ENCODE measurements at places on chromosomes 3 and 15.

DNA sequence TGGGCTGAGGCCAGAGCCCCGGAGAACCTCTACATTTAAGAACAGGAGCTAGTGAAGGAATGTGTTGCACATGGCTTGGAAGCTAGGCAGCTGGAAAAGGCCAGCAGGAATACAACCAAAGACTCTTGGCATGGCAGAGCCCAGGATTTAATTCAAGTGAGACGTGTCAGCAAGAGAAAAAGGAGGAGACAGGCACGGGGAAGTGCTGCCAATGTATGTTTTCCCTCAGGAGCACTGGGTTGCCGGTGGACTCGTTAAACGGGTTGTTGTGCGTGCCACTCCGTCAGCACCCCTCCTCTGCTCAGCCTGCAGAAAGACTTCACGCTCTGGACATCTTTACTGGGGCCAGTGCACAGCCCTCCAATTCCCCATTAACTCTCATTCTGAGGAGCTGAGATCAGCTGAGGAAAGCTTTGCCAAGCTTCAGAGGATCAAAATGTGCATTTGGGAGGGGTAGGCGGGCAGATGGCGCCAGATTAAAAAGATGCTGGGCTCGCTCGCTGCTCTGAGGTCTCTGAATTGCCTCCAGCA is 103.7 kb downstream of the PDZRN3 start:
- DNase-seq = no peak

DNA sequence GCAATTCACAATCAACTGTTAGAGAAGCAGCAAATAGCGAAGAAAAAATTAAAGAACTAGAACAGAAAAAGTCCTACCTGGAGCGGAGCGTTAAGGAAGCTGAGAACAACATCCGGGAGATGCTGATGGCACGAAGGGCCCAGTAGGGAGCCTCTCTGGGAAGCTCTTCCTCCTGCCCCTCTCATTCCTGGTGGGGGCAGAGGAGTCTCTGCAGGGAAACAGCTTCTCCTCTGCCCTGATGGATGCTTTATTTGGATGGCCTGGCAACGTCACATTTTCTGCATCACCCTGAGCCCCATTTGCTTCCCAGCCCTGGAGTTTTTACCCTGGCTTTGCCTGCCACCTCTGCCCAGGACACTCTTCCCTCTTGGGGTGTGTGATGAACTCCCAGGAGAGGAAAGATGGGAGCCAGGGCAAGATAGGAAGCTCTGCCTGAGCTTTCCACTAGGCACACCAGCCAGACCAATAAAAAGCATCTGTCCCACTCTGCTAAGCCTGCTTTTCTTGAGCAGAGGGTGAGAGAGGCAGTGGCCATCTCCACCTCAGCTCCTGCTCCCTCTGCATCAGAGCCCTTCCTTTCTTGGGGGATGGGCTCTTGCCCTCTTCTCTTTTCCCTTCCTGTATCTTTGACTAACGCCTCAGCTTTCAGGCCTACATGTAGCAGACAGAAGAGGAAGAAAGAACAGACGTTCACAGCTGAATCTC is 39.4 kb downstream of the PPARG start:
- no peak for DNase-seq

GRCh38 chr3:29285471-29286071 is 4.7 kb downstream of the RBMS3 start:
- no peak for DNase-seq

GRCh38 chr3:139772539-139773500 is 95.0 kb upstream of the NMNAT3 start:
- no peak for DNase-seq

GRCh38 chr15:61115679-61116078 is 113.4 kb downstream of the RORA start:
- no peak for DNase-seq

- DNase-seq = no peak
Measured at GRCh38 chr15:56176996-56177395, 66.7 kb downstream of the RFX7 start.

- no peak for DNase-seq
Measured at GRCh38 chr15:95644100-95644875, 686.2 kb upstream of the NR2F2 start.

GRCh38 chr15:38300395-38300794 is 47.8 kb downstream of the SPRED1 start:
- no peak for DNase-seq

GRCh38 chr3:186525369-186526255 is 18.6 kb downstream of the CRYGS start:
- DNase-seq = no peak

DNA sequence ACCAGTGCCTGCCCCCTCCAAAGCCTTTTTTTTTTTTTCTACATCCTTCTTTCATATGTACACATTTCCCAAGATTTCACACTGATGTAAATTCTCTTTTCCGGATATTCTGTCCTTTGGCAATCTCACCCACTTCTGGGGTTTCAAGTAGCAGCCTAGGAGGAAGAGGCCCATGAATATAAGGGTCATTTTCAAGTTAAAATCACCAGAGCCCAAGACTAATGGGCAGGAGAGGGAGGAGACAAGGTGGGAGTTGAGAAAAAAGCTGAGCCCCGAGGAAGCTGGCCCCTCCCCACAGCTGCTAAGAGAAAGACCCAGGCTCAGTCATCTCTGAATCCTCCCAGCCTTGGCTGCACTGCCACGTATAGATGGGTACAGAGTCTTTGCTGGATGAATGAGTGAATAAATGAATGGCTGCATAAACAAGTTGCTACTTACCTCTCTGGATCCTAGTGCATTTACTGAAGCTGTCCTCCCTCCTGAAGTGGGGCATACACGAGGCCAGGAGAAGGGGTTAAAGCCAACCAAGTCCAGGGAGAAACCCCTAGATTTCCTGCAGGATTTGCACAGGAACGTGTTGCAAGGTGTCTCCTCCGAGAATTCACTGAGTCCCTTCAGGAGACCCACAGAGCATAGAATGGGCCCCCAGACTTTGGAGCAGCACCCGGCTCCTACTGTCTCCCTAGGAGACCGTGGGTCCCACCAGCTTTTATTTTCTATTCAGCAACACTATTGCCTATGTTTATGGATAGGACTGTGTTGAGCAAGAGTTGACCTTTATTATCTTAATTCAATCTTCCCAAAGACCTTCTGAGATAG is 100.8 kb upstream of the LIPC start:
- no peak for DNase-seq

DNA sequence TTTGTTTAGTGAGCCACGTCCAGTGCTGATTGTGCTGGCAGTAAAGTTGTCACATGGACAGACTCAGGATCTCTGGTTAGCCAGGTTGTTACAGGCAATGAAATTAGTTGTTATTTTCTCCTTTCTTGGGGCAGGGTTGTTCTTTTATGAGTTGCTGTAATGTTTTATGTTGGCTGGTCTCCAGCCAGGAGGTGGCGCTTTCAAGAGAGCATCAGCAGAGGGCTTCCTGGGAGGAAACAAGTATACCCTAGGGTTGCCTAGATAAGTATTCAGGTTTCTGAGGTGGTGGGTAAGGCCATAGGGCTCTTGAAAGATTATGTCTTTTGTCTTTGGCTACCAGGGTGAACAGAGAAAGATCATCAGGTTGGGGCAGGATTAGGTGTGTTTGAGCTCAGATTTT is 14.5 kb upstream of the CFAP20DC start:
- no peak for DNase-seq

DNA sequence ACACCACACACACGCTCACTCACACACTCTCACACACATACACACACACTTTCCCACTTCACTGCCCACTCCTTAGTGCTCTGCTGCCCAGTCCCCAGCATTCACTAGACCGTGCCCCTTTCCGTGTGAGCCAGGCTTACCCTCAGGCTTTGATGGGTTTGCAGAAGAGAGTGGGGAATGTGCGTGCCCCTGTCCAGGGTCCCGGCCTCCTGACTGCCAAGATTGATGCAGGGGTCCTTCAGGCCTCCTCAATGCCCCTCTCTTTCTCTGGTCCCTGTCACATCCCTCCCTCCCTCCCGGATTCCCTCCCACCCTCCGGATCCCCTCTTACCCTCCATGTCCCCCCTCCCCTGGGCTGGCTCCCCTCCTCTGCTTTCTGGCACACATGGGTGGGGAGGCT is 27.9 kb upstream of the KIF23 start:
- DNase-seq = no peak

- DNase-seq = no peak
Measured at GRCh38 chr3:53718462-53718861, 127.8 kb downstream of the CHDH start.

DNA sequence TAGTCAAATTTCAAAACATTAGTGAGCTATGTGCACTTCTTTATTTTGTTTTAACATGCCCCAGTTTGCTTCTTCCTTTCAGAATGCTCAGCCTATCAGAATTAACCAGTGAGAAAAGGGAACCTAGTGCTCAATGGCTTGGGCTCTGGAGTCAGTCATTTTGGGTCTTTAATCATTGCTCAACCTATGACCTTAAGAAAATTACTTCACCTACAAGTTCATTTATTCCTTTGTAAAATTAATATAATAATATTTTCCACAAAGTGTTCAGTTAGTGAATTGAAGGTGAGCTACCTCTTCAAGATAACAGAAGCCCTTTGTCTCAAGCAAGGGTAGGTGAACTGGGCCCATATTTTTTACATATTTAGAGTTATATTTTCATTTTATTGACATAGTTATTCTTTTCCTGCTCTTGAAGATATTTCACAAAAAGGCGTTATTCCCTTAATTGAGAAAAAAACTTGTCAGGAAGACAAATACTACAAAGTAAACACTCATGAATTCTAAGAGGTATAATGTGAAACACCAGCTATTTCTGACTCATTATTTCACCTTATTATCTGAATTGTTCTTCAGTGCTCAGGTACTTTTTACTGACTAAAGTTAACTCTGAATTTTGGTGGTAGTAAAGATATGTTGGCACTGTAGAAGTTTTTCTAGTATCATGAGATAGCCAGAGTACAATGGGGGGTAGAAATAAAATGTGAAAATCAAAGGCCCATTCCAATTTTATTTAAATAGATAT is 415.5 kb downstream of the NAALADL2 start:
- peak; percentile 91 for DNase-seq

DNA sequence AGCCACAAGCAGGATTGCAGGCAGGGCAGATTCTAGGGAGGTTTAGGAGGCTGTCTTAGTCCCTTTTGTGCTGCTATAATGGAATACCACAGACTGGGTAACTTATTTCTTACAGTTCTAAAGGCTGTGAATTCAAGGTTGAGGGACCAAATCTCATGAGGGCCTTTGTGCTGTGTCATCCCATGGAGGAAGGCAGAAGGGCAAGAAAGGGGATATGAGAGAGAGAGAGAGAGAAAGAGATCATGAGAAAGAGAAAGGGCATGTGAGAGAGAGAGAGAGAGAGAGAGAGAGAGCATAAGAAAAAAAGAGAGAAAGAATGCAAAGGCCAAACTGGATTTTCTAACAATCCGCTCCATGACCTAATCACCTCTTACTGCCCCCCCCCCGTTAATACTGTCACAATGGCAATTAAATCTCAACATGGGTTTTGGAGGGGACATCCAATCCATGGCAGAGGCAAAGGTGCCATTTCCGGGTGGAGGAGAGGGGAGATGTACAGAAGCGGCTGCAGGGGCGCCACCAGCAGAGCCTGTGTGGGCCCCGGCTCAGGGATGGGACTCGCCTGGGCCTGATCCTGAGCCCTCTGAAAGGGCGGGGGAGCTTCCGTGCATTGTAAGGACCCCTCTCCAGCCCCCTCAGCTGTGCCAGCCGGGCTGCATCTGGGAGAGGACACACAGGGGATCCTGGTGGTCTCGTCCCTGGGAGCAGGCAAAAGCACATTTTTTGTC is 20.5 kb downstream of the MRPS11 start:
- DNase-seq = no peak

DNA sequence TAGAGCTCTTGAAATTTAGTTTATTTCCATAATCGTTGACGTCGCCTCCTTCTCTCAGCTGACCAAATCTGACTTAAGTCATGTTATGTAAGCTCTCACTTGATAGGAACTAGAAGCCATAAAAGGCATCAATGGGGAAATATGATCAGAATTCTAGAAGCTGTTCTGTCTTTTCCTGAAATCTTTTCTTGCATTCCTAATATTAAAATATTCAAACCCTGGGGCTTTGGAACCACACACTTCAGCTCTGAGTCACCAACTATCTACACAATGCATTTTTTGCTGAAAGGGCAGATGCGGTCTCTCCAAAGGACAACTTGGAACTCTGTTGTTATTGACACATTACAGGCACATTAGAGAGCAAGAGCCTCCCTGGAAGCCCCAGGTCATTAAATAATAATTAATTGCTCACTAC is 91.3 kb downstream of the LARS2 start:
- DNase-seq = no peak

DNA sequence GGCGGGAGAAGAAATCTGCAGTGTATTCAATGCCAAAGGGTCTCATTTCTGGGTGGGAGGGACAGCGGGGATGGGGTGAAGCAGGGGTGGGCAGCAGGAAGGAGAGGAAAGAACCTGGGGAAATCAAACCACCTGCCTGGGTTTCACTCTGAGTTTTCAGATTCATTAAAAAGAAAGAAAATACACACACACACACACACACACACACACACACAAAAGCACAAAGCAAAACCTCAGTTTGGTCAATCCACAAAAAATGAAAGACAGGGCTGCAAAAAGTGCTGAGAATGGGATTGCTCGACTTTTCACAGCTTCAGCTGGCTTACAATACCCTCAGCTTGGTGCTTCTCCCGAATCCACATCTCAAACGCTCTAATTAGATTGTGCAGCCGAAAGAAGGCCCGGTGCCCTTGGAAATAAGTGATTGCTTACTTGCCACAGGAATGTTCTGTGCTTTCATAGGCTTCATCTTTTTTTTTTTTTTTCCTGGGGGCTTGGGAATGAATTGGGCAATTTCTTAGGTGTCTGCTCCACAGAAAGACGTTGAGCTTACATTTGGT is 370.5 kb downstream of the RORA start:
- no peak for DNase-seq

GRCh38 chr3:131551761-131552160 is 49.0 kb upstream of the MRPL3 start:
- no peak for DNase-seq

DNA sequence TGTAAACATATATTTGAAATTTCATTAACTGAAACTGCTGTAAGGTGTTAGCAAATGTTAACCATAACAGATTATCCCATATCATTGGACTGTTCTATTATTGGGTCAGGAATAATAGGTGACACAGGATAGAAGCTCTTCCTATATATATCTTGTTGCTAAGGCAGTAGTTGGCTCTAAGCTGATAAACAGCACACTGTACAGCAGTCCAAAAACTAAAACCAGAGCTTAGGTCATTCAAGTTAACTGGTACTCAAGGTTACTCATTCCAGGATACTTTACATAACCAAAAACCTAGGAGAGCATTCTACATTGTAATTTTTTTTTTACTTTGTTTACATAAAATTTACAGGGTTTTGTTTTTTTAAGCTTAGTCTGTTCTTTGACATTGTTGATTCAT is 8.9 kb downstream of the DNAJC19 start:
- DNase-seq = no peak

GRCh38 chr3:31495971-31496665 is 36.6 kb upstream of the STT3B start:
- no peak for DNase-seq

GRCh38 chr3:123275691-123276090 is 73.9 kb downstream of the SEC22A start:
- no peak for DNase-seq

- DNase-seq = no peak
Measured at GRCh38 chr3:37173806-37174205, 576 bp downstream of the LRRFIP2 start.

GRCh38 chr3:13411186-13411860 is 8.8 kb downstream of the NUP210 start:
- DNase-seq = peak; percentile 64

- no peak for DNase-seq
Measured at GRCh38 chr3:59450946-59451763, 401.3 kb upstream of the CFAP20DC start.
